ENCODE measurements at places on chromosomes 12 and 14.

- no peak for DNase-seq
Measured at GRCh38 chr12:62400135-62400534, 66.5 kb upstream of the MON2 start.

DNA sequence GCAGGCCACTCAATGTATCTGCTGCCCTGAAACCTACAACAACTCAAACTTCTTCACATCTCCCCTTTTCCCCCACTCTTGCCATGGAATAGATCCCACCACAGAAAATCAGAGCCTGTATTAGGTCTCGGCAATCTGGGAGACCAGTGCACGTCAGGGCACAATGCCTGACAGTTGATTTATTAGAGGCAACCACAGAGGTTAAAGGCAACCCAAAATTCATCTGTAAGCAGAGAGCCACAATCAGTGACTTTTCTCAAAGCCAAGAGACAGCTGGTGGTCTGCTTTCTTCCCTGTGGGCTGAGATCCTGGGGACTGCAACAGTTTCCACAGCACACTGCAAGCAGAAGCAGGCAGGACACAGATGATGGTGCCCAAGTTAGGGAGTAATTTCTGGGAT is 169.0 kb upstream of the NTF3 start:
- peak; percentile 33 for DNase-seq

- no peak for DNase-seq
Measured at GRCh38 chr12:39372929-39373328, 70.0 kb downstream of the KIF21A start.

- DNase-seq = peak; percentile 95
Measured at GRCh38 chr12:96194971-96195844, 1.0 kb downstream of the ELK3 start.

DNA sequence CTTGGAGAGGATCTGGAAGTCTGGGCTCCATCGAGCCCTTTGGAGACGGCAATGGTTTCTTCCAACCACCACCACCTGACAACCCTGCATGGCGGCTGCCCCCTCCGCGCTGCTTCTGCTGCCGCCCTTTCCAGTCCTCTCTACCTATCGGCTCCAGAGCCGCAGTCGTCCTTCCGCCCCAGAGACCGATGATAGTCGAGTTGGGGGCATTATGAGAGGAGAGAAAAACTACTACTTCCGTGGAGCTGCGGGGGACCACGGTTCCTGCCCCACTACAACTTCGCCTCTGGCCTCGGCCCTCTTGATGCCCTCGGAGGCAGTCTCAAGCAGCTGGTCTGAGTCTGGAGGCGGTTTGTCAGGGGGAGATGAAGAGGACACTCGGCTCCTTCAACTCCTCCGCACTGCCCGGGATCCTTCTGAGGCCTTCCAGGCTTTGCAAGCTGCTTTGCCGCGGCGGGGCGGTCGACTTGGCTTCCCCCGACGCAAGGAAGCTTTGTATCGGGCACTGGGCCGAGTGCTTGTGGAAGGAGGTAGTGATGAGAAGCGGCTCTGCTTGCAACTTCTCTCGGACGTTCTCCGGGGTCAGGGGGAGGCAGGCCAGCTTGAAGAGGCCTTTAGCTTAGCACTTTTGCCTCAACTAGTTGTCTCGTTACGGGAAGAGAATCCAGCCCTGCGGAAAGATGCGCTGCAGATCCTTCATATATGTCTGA is 499 bp downstream of the TOGARAM1 start:
- no peak for DNase-seq

DNA sequence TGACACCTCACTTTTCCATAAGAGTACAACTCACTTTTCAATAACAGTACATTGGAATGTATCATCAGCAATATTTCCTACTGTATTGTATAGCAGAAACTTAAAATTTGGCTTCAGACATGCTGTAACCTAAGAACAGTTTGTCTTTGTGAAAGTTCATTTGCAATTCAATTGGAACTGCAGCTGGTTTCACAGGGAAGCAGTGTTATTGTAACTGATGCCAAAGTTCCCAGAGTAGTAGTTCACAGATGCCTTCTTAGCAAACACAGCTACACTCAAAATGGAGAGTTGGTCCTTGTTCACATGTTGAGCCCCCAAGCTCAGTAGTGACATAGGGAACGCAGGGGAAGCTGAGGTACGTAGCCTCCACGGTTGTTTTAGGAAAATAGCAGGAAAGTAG is 23.3 kb downstream of the PPP1R36 start:
- no peak for DNase-seq

DNA sequence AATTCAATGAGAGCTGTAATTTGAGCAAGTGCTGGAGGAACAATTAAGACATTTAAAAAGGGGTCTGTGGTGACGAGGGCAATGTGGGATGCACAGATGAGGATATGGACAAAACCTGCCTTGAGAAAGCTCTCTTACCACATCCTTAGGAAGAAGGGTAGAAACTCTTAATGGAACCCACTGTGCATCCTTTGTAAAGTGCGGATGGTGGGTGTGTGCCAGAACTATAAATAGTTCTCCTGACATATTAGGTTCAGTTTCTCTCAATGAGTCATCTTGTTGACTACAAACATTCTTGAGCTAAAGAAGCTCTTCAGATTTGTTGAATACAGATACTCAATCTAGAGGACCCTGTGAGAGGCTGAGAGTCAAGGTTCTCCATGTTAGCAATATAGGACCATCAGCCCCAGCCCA is 106.1 kb upstream of the ANO4 start:
- no peak for DNase-seq

DNA sequence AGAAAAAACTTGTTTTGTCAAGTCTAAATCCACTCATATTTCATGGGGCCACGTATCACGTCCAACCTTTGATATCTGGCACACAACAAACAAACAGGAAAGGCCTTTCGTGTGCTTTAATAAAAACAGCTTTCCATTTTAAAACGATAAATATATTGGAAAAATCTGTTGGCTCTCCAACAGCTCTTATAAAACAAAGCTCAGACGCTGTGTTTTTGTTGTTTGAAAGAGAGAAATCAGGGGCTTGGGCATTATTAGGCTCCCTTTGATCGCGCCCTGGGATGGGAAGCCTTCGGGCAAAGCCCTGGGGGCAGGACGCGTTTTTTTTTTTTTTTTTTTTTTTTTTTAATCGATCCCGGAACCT is 429 bp upstream of the PLEKHA5 start:
- DNase-seq = no peak

Measured in islet precursor cell (in vitro differentiated cells).